Heart left ventricle (tissue), 16 donors: ENCODE measurements at places on chromosomes 5 and 9. TPM values are rescaled to one million over a fixed set of nuclear protein-coding genes. Genes with fewer than 3 reads are reported as not detected.

BTNL3 gene
- total RNA-seq = 0.54 TPM

DNA sequence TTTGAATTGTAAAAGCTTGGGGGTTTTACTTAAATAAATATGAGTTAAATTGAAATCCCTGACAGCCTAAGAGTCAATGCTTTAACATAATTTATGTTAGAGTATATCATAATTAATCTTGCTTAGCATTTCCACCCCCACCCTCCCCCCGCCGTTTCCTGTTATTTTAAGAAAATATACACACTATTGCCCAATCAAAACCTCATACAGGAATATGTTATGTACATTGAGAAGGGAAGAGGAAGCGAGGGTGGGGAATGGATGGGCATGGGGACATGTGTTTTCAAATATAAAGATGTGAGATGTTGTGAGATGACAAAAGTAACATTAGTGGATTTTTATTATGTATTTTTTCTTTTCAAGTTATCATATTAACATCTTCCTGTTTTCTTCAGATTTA is 561.1 kb upstream of the MEF2C start:
- DNase-seq = no peak

TSSK1B gene
- not detected for total RNA-seq

MAMDC4 gene
- 4.5 TPM for total RNA-seq

- peak; percentile 70 for DNase-seq
Measured at GRCh38 chr5:14816999-14817761, 54.4 kb downstream of the ANKH start.

DNA sequence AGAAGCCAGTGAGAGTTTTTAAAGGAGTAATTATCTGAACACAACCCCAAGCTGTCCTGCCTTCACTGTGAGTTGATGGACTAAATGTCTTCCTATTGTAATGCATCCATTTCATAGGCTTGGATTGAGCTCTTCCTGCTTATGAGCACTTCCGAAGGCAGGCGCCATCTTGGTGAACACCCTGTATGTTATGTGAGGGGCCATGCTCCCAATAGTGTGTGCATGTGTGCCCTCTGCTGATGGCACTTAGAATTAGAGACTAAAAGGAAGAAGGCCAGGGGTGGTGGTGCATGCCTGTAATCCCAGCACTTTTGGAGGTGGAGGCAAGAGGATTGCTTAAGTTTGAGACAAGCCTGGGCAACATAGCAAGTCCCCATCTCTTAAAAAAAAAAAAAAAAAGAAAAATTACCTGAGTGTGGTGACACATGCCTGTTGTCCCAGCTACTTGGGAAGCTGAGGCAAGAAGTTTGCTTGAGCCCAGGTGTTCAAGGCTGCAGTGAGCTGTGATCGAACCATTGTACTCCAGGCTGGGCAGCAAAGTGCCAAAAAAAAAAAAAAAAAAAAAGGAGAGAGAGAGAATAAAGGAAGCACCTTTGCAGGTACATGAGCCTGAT is 65.0 kb downstream of the C9orf152 start:
- DNase-seq = no peak
